ENCODE measurements at places on chromosomes 1 and 21.

DNA sequence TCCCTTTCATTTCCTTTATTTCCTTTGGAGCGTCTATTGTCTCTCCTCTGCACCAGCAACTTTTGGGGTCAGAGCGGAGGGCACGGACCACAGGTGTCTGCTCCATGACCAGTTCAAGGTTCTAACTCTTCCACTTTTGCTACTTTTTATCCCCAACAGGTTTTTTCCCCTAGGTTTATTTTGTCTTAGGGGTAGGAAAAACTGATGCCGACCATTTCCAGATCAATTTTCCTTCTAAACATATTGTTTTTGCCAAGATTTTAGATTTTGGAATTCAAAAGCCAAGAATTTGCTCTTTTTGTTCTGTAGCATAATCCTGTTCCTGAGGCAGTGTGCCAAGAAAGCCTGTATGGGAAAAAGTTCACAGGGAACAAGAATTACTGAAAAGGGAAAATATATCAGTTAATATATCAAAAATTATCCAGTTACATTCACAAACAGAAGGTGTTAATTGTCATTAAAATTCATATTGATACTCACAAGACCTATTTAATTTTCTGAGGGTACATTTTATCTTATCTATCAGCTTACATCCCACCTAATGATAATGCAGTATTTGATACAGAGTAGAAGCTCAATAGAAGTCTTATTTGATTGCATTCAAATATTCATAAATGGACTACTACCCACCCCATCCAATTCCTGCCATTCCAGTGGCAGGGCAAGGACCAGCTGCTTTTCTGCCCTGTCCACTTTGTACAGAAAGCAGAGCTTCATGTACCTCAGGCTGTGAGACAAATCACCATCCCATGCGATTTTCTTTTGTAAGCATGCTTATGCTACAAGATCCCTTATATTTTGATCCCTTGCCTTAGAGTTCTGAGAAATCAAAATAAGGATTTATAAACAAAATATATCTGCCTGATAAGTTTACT is 31.2 kb downstream of the TSEN15 start:
- DNase-seq, result no peak

- DNase-seq, result no peak
Observed at GRCh38 chr1:212236664-212237220, 48.5 kb upstream of the PPP2R5A start.

- peak; percentile 69 for DNase-seq
Observed at GRCh38 chr1:151165281-151165737, 393 bp downstream of the LYSMD1 start.

DNA sequence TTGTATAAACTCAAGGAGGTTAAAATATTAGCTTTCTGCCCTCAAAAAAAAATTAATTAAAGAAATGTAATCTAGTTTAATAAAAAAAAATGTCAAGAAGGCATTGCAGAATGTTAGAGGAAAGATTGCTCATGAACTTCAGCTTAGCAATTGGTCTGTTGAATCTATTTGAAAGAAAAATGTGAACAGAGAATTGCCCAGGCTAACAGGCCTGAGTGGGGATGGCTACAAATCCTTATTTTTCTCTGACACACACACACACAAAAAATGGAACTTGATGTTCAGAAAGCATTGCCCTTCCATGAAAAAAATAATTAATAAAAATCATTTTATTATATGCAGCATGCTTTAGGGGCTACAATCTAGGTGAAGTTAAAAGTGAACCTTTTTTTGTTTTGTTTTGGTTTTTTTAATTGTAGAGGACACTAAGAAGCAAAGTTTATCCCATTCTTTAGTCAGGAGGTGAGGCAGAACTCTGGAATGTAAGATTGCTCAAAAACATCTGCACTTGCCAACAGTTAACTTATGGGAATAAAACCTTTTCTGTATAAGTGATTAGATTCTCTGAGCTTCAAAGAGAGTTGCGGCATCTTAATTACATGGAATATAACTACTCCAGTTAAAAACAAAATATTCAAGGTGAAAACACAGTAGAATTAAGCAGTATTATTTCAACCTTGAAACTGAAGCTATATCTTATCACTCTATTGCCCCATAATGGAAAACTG is 658.5 kb upstream of the ADGRL2 start:
- DNase-seq, result no peak

GRCh38 chr1:208078752-208079151 is 165.4 kb downstream of the PLXNA2 start:
- DNase-seq, result no peak

GRCh38 chr1:208433086-208433485 is 188.9 kb upstream of the PLXNA2 start:
- DNase-seq, result no peak

DNA sequence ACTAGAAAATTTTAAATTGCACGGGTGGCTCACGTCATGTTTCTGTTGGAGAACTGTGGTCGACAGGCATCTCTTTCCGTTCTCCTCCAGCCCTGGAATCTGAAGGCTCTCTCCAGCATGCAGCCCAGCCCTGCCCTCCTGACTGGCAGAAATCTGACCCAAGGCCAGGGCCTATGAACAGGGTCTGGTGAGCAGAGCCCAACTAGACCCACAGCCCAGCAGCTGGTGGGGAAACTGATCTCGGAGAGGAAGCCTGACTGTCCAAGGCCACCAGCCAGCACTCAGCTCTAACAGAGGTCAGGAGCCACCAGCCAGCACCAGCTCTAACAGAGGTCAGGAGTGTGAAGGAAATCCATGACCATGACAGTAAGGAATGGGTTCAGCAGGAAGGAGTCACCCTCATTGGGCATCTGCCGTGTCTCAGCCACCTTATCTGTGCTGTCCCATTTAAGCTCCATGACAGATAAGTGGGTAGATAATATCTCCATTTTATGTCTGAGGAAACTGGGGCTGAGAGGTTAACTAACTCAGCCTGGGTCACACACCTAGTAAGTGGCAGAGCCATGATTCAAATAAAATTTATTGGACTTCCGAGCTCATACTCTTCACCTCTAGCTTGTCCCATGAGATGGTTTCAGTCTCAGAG is 20.2 kb upstream of the PKP1 start:
- no peak for DNase-seq

- no peak for DNase-seq
Observed at GRCh38 chr1:157335056-157335455, 196.9 kb upstream of the ETV3 start.

- no peak for DNase-seq
Observed at GRCh38 chr21:28253338-28253737, 739.3 kb downstream of the LTN1 start.

- DNase-seq, result no peak
Observed at GRCh38 chr21:38014298-38014697, 98.0 kb upstream of the KCNJ6 start.

- DNase-seq, result no peak
Observed at GRCh38 chr1:153567621-153568366, 2.1 kb upstream of the S100A2 start.

- DNase-seq, result no peak
Observed at GRCh38 chr1:119898981-119899720, 2.8 kb upstream of the ADAM30 start.

DNA sequence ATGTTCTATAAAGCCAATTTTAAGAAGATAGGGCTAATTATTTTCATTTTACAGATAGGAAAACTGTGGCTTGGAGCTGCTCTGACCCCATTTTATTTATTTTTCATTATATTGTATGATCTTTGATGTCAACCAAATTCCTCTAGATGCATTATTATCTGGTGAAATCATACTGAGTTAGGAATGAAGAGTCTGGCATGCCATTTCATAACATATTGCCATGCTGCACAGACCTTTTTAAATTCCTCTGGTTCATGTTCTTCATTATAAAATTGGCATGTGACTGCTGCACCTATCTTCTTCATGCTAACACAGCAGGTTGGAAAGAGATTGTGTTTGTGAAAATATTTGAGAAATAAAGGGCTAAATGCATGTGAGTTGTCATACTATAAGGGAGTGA is 12.7 kb downstream of the PRRX1 start:
- DNase-seq, result no peak

- no peak for DNase-seq
Observed at GRCh38 chr21:31103571-31104265, 65.4 kb upstream of the KRTAP19-8 start.

- no peak for DNase-seq
Observed at GRCh38 chr21:29394051-29394450, 95.3 kb downstream of the BACH1 start.

DNA sequence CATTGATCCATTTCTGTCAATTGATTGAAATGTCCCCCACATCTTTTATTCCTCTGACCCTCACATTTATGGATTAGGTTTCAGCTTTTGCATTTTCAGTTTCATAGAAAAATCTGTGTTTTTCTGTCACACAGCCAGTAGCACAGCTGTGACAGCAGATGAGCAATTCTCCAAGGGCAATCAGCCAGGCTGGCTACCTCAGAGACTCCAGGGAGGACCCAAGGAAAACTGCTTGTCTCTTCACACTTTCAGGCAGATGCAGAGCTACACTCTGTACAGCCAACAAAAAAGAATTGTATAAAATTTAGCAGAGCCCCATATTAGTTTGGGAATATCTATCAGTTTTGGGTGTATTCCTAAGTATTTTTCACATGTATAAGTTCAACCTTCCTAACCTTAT is 257.2 kb downstream of the LRRC7 start:
- no peak for DNase-seq

DNA sequence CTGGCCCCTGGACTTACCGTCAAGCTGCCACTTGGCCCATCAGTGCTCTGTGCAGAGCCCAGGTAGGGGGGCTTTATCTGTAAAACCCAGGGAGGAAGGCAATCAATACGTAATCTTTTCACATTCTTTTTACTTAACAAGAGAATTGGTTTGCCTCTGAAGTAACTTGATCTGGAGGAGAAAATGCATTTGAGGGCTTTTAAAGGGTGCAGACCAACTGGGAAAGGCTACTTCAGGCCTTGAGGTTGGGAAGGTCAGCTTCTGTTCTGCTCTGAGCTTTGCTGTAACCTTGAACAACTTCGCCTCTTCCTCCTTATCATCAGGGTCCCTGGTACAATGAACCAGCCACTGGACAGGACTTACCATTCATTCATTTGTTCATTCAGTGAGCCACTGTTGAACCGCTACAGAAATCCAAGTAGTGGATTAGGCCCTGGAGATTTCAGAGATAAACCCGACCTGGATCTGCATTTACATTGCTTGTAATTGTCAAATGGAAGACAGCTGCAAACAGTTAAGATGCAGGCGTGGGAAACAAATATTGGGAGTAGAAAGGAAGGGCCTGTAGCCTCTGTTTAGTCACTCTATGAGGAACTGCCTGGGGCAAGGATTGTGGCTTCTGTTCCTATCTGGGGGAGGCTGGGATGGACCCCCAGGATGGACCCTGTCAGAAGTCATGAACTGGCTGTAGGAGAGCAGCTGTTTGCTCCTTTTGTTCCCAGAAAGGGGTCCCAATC is 90.9 kb downstream of the MAN1C1 start:
- no peak for DNase-seq

GRCh38 chr1:11188381-11188780 is 774 bp upstream of the ANGPTL7 start:
- DNase-seq, result no peak

DNA sequence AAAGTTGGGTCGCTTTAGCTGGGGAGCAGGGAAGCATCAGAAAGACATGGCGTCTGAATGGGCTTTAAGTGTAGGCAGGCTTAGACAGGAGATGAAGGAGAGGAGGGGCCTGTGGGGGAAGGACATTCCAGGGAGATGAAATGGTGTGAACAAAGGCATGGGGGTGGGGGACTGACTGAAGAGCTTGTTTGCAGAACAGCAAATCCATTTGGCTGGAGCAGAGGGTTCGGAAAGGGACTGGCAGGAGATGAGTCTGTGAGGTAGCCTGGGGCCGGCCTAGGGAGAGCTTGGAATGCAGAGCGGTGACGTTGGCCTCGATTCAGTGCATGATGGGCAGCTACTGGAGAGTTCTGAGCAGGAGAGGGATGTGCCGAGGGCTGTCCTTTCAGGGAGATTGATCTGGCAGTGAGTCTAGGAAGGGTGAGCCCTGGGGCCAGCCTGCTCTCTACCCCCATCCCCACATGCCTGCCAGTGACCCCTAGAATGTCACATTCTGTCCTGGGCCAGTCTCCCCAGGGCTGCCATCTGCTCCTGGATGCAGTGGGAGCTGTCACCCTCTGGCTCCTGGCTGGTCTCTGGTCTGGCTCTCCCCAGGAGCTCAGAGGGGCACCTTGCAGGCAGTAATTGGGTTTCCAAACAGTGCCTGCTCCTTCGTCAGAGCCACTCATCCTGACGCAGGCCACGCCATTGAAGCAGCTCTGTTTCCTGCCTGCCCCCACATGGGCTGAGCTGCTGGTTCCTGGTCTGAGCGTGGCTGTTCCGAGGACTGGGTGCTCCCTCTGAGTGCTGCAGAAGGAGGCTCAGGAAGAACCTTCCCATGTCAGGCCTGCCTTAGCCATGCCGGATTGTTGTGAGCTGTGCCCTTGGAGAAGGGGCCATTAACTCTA is 22.3 kb upstream of the TMEM222 start:
- DNase-seq, result no peak

GRCh38 chr1:212587888-212588510 is 20.6 kb upstream of the ATF3 start:
- DNase-seq, result no peak

DNA sequence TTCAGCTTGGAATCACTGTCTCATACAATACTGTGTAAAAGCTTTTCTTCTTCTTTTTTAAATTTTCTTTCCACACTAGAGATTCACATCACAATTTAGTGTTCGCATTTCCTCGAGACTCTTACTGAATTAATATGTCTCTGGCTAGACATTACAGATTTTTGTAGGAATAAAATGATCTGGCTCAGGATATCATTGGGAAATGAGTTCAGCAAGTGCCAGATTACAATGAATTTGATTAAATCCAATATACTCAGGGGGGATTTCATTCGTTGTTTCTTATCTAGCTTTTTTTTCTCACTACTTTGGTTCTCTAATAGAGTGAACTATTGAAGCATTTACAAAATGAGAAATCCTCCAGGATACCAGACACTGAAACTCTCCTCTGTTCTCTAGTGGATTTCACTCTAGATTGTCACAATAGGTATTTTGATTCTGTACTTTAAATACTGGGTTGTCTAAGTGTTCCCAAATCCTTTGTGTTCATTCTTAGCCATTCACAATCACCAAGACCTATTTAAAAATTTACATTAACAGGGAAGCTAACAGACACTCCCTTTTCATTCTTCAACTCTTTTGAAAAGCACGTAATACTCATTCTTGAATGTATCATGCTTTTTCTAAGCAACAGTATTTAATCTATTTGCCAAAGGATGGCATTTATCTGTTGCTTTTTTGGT is 2.8 kb upstream of the TSEN15 start:
- no peak for DNase-seq

DNA sequence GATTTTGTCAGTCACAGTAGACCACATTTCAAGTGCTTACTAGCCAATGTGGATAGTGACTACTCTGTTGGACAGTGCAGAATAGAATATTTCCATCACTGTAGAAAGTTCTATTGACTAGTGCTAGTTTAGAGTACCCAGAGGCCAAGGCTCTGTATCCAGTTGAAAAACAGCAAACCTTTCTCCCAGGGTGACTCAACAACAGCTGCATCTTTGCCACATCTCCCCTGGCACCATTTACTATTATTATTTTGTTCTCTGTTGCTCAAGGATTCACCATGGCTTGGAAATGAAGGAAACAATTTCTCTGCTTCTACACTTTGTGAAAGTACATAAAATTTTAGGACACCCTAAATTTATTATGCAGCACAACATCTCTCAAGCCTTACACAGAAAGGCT is 85.3 kb upstream of the WDR26 start:
- DNase-seq, result no peak

GRCh38 chr1:96721053-96721415 is 550 bp upstream of the PTBP2 start:
- no peak for DNase-seq

GRCh38 chr1:38926091-38926490 is 15.5 kb downstream of the RHBDL2 start:
- no peak for DNase-seq
